ENCODE measurements at places on chromosomes 4 and X.

GRCh38 chrX:148574237-148574973 is 74.0 kb downstream of the AFF2 start:
- no peak for DNase-seq

- no peak for DNase-seq
These were observed 19.1 kb downstream of the VSIG4 start for GRCh38 chrX:66020631-66021334.

- no peak for DNase-seq
These were observed 43.8 kb downstream of the HPGDS start for GRCh38 chr4:94298725-94299252.

DNA sequence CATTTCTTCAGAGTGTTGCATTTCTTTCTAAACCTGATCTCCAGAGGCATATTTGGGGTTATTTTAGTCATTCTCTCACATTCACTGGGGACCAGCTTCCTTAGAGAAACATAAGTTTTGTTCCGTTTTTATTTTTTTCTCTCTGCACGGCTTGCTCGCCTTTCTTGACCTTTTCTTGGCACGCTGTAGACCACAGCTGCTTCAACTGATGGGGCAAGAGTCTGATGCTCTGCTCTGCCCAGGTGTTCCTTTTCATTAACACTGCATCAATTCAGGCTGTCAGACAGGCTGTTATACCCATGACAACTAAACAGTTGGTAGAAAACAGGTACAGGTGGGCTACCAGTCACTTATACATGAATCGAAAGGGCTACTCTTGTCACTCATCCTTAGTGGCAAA is 682.2 kb upstream of the DIAPH2 start:
- DNase-seq = no peak

GRCh38 chr4:32744211-32744610 is 2024.0 kb downstream of the PCDH7 start:
- DNase-seq = no peak

DNA sequence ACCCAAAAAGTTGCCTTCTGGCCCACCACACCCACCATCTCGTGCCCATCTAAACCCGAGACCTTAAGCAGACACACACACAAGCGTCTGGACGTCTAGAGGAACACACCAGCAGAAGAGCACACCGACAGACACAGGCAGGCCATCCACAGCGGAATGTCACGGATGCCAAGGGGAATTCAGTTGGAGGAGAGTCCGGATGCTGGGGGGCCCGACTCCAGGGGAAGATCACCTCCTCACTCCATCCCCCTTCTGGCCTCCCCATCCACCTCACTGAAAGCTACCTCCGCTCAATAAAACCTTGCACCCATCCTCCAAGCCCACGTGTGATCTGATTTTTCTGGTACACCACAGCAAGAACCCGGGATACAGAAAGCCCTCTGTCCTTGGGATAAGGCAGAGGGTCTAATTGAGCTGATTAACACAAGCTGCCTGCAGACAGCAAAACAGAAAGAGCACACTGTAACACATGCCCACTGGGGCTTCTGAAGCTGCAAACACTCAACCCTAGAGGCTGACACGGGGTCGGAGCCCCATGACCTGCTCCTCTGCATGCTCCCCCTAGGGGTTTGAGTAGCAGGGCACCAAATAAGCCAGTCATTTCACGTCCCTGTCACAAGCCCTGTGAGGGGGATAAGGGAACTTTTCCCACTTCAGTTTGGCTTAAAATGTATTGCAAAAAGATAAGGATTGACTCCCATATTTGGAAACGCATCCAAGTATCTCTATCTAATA is 339.6 kb upstream of the PCDH10 start:
- no peak for DNase-seq

DNA sequence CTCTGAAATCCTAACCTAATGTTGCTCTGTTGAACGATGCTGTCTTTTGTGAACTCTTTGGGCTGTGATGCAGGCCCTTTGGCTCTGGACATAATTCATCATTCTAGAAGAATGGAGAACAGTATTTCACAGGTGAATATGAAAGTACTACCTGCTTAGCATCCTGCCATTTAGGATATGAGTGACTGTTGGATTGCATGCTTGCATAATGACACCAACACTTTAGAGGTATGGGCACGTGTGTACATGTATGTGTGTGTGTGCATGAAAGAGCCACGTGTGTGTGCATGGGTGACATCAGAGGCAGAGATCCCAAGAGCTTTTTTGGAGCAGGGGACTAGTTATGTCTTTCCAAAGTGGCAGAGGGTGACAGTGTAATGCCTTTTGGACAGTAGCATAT is 70.2 kb upstream of the ZNF518B start:
- no peak for DNase-seq

DNA sequence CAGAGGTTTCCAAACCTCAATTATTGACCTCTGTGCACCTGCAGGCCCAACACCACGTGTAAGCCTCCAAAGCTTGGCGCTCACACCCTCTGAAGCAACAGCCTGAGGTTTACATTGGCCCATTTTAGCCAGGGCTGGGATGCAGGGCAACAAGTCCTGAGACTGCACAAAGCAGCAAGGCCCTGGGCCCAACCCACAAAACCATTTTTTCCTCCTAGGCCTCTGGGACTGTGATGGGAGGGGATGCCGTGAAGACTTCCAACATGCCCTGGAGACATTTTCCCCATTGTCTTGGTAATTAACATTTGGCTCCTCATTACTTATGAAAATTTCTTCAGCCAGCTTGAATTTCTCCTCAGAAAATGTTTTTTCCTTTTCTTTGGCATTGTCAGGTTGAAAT is 54.9 kb upstream of the CNKSR2 start:
- no peak for DNase-seq

DNA sequence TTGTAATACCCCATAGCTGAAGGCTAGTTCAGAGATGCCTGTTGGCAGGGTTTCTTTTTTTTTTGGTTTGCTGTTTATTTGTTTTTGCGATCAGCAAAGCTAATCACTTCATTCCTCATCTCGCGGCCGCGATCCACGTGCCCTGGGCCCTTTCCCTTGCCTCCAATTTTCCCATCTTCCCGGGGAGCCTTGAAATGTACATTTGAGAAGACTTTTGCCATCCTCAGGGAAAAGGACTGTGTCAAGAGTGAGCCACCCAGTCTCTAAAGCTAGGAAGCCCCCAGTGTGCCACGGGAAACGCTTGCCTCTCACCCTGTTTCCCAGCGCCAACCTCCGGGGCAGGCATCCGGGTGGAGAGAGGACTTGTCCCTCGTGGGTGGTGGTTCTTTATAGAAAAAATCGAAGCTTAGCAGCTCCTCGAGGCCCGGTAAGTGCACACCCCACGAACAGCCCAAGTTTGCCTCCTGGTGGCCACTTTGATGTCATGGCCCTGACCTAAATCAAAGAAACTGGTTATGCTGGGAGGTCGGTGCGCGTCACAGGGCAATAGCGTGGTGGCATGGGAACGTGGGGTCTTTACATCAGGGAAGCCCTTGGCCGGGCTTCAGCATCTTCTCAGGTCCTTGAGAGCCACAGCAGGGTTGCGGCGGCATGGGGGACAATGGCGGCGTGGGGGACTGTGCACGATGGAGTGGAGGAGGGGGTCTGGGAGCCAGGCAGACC is 42.0 kb downstream of the MAP7D3 start:
- no peak for DNase-seq

DNA sequence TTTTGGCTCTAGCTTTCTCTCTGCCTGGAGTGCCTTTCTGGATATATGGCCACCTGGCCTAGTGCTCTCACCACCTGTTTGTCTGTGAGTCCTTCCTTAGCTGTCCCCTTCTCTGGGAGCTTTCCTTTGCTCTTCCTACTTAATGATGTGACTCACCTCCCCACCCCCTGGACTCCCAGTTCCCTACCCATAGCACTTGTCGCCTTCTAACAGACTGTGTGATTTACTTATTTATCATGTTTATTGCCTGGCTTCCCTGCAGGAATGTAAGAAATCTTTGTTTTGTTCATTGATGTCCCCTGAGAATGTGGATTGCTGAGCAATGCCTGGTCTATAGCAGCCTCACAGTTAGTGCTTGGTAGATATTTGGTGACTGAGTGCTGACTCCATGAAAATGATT is 18.9 kb downstream of the ADD1 start:
- no peak for DNase-seq

DNA sequence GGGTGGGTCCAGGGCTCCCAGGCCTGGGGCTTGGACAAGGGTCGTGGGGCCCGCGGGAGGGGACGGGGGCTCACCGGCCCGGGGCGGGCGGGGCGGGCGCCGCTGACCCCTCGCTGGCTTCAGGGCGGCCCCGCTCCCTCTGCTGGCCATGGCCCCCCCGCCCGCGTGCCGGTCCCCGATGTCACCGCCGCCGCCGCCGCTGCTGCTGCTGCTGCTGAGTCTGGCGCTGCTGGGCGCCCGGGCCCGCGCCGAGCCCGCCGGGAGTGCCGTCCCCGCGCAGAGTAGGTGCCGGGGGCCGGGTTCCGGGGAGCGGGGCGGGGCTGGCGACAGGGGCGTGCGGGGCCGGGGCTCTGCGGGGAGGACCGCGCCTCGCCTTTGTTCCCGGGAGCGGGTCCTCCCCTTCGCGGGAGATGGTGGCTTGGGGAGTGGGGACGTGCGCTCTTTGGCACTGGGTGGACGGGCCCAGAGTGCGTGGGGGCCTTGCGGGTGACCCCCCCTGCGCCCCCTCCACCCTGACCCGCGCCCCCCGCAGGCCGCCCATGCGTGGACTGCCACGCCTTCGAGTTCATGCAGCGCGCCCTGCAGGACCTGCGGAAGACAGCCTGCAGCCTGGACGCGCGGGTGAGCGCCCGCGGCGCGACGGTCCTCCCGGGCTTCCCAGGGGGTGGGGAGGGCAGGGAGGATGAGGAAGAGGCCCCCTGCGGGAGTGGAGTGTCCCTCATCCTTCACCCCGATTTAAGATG is 16.8 kb upstream of the NAT8L start:
- DNase-seq = peak; percentile 7

DNA sequence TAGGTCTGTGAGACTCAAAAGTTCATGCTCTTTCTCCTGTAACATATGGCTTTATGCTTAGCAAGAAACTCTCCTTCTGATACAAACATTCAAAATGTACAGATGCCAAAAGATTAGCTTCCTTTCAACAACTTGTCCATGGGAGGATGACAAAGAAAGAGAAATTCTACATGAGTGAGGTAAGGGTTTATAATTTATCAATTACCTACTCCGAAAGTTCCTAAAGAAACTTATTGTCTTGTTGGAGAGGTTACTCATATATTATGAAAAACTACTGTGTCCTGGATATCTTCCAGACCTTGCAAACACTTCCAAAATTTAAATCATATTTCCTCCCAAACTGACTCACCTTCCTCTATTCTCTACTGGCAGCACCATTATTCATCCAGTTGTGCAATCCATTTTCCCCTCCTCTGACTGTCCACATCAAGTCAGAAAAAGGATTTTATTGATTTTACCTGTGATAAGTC is 65.1 kb downstream of the ENPEP start:
- no peak for DNase-seq

DNA sequence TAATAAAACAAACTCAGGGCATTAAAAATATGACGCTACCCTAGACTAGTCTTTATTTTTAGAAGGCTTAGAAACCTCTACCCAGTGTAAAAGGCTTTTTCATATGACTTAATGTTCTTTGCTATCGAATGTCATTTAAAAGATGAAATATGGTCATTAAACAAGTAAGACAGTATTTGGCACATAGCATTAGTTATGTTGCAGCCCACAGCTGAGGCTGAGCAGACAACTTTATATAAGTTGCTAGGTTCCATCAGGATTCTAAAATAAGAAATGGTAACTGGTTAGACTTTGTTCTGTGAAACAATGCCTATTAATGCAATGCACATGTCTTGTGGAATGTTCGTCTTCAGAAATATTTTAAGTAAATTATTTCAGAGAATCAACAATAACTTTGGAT is 10.4 kb upstream of the PRSS12 start:
- DNase-seq = no peak

Measured in activated T-cell treated with anti-CD3 and anti-CD28 coated beads for 4 hours (primary cell).